ENCODE measurements at places on chromosomes 4 and X. TPM values are rescaled to one million over a fixed set of nuclear protein-coding genes. Genes with fewer than 3 reads are reported as not detected.

- DNase-seq = no peak
Observed at GRCh38 chr4:110498420-110498819, 22.5 kb downstream of the ENPEP start.

DNA sequence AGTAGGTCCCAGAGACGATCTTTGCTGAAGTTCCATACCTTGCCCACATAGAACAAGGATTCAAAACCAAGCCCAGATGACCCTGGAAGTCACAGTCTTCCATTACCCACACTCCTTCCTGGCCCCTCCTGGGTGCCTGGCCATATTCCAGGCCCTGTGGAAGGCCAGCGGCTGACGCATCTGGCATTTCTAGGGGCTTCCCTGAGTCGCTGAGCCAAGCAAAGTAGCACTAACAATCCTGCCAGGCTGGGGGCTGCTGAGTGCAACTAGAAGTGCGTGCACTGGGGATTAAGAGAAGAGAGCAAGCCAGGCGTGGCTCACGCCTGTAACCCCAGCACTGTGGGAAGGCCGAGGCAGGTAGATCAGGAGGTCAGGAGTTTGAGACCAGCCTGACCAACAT lies 175.2 kb upstream of the CPEB2 start:
- no peak for DNase-seq

DNA sequence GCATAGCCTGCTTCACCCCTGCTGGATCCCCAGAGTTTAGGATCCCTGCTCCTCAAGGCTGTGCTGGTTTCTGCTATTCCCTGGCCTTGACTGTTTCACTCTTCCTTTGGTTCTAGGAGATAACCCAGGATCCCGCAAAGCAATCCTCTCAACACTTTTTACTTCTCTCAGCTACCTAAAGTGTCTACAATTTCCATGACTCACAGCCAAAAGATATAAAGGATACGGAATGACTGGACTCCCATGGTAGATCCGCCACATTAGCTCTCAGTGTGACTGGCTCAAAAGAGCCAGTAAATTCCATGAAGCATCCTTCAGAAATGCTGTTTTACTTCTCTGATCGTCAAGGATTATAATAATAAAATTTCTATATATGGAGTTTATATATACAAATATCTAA lies 66.3 kb upstream of the TMEM164 start:
- DNase-seq = no peak

GRCh38 chrX:148615491-148615890 lies 115.1 kb downstream of the AFF2 start:
- no peak for DNase-seq

ZNF630 gene
- 6.4 TPM for total RNA-seq

DNA sequence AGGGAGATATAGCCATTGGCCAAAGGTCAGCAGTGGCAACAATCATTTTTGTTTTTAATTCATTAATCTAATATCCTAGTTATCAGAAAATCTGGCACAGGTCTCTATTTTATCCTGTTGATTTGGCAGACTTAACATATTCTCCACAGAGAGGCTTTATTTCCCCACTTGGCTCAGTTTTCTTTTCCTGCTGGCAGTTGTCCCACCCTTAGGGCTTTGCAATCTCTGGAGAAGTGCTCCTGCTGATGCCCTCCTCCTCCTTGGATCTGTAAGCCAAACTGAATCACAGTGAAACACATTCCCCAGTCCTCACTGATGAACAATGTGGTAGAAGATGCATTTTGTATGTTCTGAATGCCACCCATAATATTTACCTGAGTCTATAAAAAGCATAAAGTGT lies 889.7 kb downstream of the PDHA2 start:
- DNase-seq = peak; percentile 34

DNA sequence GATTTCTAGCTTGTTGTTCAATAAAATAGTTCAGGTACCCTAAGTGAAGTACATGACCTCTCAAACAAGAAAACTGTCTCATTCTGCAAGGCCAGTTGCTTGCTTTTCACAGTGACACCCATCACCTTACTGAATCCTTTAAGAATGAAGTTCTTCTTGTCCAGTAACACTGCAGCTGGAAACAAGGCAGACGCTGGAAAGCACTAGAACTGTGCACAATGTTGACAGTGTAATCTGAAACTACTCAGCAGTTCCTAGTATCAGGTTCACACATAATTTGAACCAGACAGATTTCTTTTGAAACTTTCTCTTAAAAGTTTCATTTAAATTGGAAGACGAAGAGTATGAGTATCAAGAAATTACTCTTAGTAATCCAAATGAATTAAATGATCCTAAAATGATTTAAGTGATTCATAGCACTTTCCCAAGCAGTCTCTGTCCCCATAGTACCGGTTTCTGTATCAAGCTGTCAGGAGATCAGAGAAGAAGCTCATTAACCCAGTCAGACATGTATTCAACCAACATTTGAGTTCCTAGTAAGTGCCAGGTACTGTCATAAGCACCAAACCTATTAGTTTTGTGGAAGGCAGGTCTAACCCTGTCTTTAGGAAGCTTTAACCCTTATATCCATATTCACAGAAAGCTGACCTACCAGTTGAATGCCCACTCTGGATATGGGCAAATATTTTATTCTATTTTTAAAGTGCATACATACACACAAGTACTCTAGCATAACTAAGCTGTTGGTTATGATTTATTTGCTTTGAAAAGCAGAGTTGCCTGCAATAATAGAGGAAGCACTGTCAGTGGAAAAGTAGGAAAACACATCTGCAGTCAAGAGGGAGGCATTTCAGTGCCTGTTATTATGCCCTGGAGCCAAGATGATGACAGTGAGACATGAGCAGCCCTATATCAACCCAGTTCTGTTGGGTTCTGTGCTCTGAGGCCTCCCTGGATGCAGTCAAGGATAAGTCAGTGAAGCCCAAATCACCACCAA lies 63.6 kb downstream of the PALLD start:
- no peak for DNase-seq

GRCh38 chr4:90002441-90003062 lies 107.9 kb downstream of the MMRN1 start:
- DNase-seq = no peak

- no peak for DNase-seq
Observed at GRCh38 chr4:106314960-106315359, 1.0 kb downstream of the TBCK start.

RAB40AL gene
- 3.9 TPM for total RNA-seq

DNA sequence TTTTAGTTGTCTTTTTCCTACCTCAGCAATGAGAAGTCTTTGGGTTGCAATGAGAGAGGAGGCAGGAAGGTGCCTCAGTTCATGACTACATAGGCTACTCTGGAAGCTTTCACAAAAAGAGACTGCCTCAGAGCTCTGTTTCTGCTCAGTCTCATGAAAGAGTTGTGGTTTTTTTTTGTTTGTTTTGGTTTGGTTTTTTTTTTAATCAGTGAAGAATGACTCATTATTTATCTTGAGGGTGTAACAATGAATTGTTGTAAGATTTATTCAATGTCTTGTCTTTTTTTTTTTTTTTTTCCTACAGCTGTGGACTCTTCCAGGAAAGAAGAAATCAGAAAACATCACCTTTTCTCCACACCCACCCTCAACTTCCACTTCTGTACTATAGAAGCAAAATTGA lies 67.5 kb upstream of the CXCL13 start:
- no peak for DNase-seq

SMARCA5 gene
- 46.7 TPM for total RNA-seq

DNA sequence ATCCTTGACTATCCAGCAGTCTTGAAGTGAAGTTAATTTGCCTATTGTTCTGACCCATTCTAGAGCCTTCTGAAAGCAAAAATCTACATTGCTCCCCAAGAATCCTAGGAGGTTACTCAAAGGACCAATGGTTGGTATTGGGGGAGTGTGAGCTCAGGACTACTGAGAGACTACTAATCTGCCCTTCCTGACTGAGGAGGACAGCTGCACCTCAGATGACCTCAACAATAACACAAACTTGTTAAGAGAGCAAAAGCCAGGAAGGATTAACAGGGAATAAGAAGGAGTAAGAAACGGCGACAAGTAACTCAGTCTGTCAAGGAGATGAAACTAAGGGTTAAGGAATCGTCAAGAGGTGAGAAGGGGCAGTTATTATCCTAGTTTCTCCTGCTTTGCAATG lies 43.4 kb downstream of the IDS start:
- DNase-seq = no peak

DNA sequence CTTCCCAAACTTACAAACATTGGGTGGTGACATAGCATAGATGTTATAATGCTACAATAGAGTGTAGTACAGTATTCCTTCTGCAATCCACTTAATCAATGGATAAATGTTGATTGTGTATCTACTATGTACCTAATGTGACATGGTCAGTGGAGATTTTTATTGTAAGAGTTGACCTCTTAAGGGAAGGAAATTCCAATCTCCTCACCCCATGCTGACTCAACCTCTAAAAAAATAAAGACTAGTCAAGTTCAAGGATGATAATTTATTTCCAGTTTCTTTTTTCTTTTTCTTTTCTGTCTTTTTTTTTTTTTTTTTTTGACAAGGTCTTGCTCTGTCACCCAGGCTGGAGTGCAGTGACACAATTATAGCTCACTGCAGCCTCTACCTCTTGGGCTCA lies 206.5 kb upstream of the STS start:
- no peak for DNase-seq

DNA sequence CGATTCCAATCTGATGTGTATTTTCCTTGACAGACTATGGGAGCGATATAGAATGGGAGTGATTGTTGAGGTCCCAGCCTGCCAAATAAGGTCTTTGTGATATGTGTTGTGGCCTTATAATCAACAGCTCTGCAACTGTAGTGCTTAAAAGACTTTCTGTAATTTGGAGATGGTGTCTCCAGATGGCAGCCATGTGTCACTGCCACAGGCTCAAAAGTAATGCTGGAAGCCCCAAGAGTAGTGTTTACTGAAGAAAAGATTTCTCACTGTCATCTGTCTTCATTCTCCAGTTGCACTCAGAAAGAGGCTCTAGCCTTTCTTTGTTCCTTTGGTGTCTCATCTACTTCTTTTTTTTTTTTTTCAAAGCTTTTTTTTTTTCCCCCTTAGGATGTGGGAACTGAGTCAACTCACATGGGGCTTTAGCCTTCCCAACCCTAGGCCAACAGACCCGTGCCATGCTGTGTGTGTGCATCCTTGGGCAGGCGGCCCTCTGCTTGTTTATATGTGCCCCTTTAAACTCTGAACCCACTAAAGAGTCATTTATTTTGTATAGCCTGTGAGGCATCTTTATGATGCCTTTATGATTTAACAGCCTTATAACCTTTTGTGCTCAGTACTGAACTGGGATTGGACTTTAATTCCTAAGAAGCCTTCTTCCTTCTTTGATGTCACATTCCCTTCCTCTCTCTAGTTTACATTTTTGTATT lies 15.6 kb downstream of the SRPX2 start:
- no peak for DNase-seq

- DNase-seq = no peak
Observed at GRCh38 chrX:38315186-38315585, 12.1 kb downstream of the RPGR start.

DMRTC1 gene
- not detected for total RNA-seq

GRCh38 chrX:53324803-53325202 lies 43.4 kb upstream of the IQSEC2 start:
- DNase-seq = no peak

Measured in thyroid gland (tissue), 4 donors.